ENCODE measurements at places on chromosomes 6 and 20. TPM values are rescaled to one million over a fixed set of nuclear protein-coding genes. Genes with fewer than 3 reads are reported as not detected.

LINC00237 gene
- not detected for total RNA-seq

ENPP1 gene
- total RNA-seq: 20.2 TPM

RFX6 gene
- total RNA-seq: not detected

BEND6 gene
- total RNA-seq: 3.1 TPM

WFDC2 gene
- 2.3 TPM for total RNA-seq

GRIK2 gene
- total RNA-seq: 2.3 TPM

DNA sequence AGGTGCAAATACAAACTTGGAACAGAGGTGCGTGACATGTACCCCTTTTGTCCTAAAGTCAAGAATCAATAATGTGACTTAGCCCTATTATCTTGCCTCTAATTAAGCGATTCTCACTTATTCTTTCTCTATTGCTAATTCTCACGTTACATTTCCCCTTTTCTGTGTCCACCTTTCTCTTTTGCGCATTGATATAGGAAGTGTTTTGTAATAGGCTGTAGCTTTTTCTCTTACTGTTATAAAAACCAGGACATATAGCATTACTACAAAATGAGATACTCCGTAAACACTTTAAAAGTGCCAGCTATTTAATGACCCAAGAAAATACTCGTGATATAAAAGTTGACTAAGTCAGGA is 669 bp upstream of the TMEM30A start:
- H3K27me3 ChIP-seq: no peaks in the 10 kb centered on the region
- peak overlapping the region; percentile 78 for H3K27ac ChIP-seq
- DNase-seq: no peak
- H3K4me3 ChIP-seq: peak overlapping the region; percentile 91
- no peaks in the 10 kb centered on the region for H3K4me1 ChIP-seq
- H3K36me3 ChIP-seq: no peaks in the 10 kb centered on the region

DNA sequence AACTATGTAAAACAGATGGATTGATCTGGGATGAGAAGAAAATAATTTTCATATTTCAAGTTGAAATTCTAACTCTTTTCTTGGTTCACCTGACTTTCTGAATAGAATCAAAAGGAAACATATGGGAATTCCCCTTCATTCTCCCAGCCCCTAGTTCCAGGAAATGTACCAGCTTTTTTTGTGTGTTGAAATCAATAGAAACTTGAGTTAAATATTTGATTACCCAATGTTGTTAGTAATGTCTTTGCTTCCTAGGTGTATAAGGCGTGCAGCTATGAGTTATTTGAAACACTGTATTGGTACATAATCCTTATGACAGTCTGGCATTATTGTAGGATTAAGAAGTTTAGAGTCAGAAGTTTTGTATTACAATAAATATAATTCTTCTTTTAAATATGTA is 21.5 kb downstream of the VNN2 start:
- no peak for DNase-seq
- no peaks in the 10 kb centered on the region for H3K27me3 ChIP-seq
- H3K4me3 ChIP-seq: no peak overlapping the region
- H3K27ac ChIP-seq: no peak overlapping the region
- H3K36me3 ChIP-seq: no peaks in the 10 kb centered on the region
- no peaks in the 10 kb centered on the region for H3K4me1 ChIP-seq

- no peaks in the 10 kb centered on the region for H3K27me3 ChIP-seq
- H3K4me1 ChIP-seq: no peaks in the 10 kb centered on the region
- no peak overlapping the region for H3K4me3 ChIP-seq
- no peaks in the 10 kb centered on the region for H3K36me3 ChIP-seq
- no peak overlapping the region for H3K27ac ChIP-seq
- DNase-seq: no peak
Observed at GRCh38 chr6:79170431-79170830, 64.1 kb downstream of the HMGN3 start.

GRCh38 chr6:37537548-37537947 is 37.9 kb upstream of the CCDC167 start:
- DNase-seq: no peak
- no peak overlapping the region for H3K27ac ChIP-seq
- no peaks in the 10 kb centered on the region for H3K4me1 ChIP-seq
- no peaks in the 10 kb centered on the region for H3K27me3 ChIP-seq

GRCh38 chr20:32612351-32613191 is 27.4 kb upstream of the NOL4L start:
- H3K4me3 ChIP-seq: no peak overlapping the region
- no peak for DNase-seq
- no peaks in the 10 kb centered on the region for H3K27me3 ChIP-seq
- no peak overlapping the region for H3K27ac ChIP-seq
- no peaks in the 10 kb centered on the region for H3K4me1 ChIP-seq

- no peak overlapping the region for H3K4me3 ChIP-seq
- no peaks in the 10 kb centered on the region for H3K27me3 ChIP-seq
- no peak for DNase-seq
- no peaks in the 10 kb centered on the region for H3K4me1 ChIP-seq
- no peak overlapping the region for H3K27ac ChIP-seq
- H3K36me3 ChIP-seq: no peaks in the 10 kb centered on the region
Observed at GRCh38 chr20:39210341-39211036, 248.3 kb downstream of the DHX35 start.

- H3K27ac ChIP-seq: no peak overlapping the region
- H3K4me1 ChIP-seq: no peaks in the 10 kb centered on the region
- H3K27me3 ChIP-seq: no peaks in the 10 kb centered on the region
- no peak overlapping the region for H3K4me3 ChIP-seq
Observed at GRCh38 chr20:2736441-2736840, 43.9 kb downstream of the EBF4 start.

DNA sequence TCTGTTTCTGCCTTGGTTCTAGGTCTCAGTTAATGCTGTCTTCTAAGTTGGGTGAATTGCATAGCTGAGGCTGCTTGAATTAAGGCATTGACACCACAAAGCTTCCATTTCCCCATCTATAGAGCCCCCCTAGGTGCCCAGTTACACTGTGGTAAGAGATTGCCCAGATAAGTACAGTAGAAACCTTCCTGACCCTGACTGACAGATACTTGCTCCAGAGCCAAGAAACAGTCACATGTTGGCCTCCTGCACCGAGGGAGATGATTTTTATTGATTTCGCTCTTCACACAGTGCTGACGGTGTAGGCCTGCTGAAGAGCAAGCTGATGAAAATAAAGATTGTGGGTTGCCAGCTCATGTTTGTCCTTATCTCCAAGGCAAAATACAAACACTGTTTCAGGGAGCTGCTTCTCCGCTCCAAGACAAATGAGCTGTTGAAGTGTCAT is 67.9 kb downstream of the TRMT11 start:
- no peak overlapping the region for H3K27ac ChIP-seq
- no peaks in the 10 kb centered on the region for H3K4me1 ChIP-seq
- H3K27me3 ChIP-seq: no peaks in the 10 kb centered on the region
- H3K36me3 ChIP-seq: peaks cover 7% of the 10 kb centered on the region

DNA sequence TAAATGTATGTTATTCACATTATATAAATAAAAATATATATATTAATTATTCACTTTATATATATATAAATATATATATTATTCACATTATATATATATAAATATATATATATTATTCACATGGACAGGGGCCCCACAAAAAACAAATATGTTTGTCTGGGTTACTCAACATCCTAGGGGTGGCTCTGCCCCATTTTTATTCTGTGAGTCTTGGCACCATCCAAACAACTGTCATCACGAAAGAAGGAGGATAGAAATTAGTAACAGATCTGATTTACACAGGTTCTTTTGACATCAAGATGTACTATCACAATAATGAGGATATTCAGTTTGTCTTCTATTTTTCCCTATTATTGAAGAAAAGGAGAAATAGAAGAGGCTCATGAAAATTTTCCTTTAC is 187.3 kb downstream of the GPX5 start:
- H3K36me3 ChIP-seq: no peaks in the 10 kb centered on the region
- peaks cover 1% of the 10 kb centered on the region for H3K27me3 ChIP-seq
- no peak overlapping the region for H3K4me3 ChIP-seq

DNA sequence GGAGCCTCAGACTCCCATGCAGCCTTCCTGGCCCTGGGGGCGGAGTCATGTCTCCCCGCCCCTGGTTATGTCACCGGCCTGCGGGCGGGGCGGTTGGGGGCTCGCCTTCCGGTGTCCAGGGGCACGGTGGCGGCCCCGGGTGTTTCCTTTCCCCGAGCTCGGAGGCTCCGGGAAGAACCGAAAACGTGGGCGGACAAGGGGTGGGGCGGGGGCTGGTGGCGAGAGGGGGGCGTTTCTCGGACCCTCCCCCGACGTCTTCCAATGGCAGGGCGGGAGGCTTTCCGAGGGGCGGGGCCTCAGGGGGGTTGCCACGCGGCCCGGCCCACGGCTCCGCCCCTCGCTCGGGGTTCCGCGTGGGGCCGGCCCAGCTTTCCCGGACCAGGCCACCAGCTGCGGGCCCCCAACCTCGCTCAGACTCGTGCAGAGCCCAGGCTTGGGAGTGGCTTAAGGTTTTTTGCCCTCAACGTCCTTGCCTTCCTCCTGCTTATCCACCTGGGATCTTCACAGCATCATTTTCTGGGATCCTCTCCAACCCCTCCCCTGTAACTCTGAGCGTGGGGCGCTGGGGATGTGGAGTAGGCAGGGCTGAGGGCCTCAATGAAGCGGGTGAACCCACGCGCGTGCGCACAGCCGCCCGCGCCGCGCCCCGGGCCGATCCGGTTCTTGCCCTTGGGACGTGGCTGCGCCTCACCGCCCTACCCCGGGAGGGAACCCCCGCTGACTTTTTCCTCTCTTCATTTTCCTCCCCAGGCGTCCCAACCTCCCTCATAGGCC is 2.1 kb upstream of the NRN1 start:
- no peaks in the 10 kb centered on the region for H3K27me3 ChIP-seq
- H3K4me3 ChIP-seq: peak overlapping the region; percentile 24
- DNase-seq: peak; percentile 74
- no peak overlapping the region for H3K27ac ChIP-seq

- H3K27ac ChIP-seq: no peak overlapping the region
- DNase-seq: no peak
- H3K36me3 ChIP-seq: no peaks in the 10 kb centered on the region
Observed at GRCh38 chr6:44011350-44011920, 115.8 kb downstream of the MRPL14 start.

DNA sequence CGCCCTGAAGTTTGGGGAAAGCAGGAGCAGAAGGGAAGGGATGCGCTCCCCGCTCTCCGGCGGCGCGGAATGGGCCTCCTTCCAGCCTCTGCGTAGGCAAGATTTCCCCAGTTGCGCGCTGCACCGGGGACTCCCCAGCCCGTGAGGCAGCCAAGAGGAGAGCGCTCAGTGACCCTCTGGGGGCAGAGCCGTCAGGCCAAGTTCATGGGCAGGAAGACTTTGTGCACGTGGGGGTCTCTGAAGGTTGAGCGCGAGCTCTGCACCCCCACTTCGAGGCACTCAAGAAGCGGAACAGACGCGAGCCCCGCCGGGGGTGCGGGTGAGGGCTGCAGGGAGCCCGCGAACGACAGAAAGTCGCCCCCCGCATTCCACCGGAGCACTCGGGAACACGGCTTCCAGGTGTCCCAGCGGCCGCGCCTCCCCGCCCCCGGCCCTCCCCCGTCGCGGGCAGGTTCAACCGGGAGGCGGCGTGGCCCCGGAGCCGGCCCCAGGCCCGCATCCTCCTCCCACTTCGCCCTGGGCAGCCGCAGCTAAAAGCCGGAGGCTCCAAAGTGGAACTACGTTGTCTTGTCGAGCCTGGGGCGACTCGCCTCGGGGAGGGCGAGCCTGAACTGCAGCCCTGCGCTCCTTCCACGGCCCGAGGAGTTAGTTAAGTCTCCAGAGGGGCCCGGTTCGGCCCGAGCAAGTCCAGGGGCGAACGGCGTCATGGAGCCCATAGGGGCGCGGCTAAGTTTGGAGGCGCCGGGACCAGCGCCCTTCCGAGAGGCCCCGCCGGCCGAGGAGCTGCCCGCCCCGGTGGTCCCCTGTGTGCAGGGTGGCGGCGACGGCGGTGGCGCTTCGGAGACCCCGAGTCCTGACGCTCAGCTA is at the start of gene PPP1R3G:
PPP1R3G (plus strand) TSS at position 561 of the 867 bp plus-strand sequence; CDS start at position 706, 145 bp downstream.
- no peak within 1 kb of the TSS for H3K27ac ChIP-seq
- no peaks in the 10 kb centered on the region for H3K36me3 ChIP-seq
- DNase-seq: peak; percentile 88
- no peaks in the 10 kb centered on the region for H3K4me1 ChIP-seq
- H3K27me3 ChIP-seq: no peaks in the 10 kb centered on the region
- peak within 1 kb of the TSS; percentile 67 for H3K4me3 ChIP-seq

GRCh38 chr6:128979071-128979470 is 96.1 kb downstream of the LAMA2 start:
- no peaks in the 10 kb centered on the region for H3K27me3 ChIP-seq
- H3K4me3 ChIP-seq: no peak overlapping the region
- no peak for DNase-seq
- no peak overlapping the region for H3K27ac ChIP-seq
- H3K4me1 ChIP-seq: no peaks in the 10 kb centered on the region
- H3K36me3 ChIP-seq: no peaks in the 10 kb centered on the region

DNA sequence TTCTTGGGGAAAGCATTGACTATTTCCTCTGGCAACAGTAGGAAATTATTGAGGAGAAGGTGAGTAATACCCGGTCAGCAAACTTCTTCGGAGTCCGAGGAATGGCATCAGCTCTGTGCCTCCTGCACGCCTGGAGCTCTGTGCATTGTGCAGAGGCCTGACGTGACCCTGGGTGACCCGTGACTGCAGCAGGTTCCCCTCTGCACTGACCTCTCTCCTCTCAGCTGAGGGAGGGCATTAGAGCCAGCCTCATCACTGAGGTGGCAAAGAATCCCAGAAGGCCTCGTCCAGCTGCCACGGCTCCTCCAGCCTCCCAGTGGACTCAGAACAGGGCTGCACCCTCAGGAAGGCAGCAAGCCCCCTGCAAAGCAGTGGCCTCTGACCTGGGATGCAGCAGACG is 502.9 kb downstream of the CD83 start:
- no peak overlapping the region for H3K27ac ChIP-seq
- no peaks in the 10 kb centered on the region for H3K27me3 ChIP-seq
- no peak for DNase-seq
- no peaks in the 10 kb centered on the region for H3K4me1 ChIP-seq
- no peak overlapping the region for H3K4me3 ChIP-seq

DNA sequence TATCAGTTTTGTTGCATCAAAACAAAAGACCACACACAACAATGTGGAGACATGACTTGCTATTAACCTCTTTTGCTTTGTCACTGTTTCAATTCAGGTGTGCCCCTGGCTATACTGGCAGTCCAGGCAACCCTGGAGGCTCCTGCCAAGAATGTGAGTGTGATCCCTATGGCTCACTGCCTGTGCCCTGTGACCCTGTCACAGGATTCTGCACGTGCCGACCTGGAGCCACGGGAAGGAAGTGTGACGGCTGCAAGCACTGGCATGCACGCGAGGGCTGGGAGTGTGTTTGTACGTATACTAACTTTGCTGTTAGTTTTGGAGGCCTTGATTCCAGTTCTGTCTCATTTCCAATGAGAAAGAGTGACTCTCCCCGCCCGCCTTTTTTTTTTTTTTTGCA is 356.9 kb downstream of the ARHGAP18 start:
- H3K4me3 ChIP-seq: no peak overlapping the region
- H3K27ac ChIP-seq: no peak overlapping the region
- H3K36me3 ChIP-seq: no peaks in the 10 kb centered on the region
- no peaks in the 10 kb centered on the region for H3K27me3 ChIP-seq
- DNase-seq: no peak

DNA sequence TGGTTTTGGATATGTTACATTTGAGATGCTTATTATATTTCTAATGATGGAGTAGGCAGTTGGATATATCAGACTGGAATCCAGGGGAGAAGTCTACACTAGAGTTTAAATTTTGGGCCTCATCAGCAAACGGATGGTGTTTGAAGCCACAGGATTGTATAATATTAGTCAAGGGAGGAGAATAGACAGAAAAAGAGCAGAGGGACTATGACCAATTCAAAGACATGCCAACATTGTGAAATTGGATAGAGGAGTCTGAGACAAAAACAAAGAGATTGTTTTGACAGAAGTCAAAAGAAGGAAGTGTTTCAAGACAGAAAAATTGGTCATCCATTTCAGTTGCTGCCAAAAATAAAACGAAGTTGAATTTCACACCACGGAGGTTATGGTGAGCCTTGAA is 66.5 kb downstream of the NOX3 start:
- H3K4me1 ChIP-seq: no peaks in the 10 kb centered on the region
- H3K4me3 ChIP-seq: no peak overlapping the region
- DNase-seq: no peak
- H3K27me3 ChIP-seq: no peaks in the 10 kb centered on the region
- H3K27ac ChIP-seq: no peak overlapping the region
